ENCODE measurements at places on chromosomes 11 and 22.

DNA sequence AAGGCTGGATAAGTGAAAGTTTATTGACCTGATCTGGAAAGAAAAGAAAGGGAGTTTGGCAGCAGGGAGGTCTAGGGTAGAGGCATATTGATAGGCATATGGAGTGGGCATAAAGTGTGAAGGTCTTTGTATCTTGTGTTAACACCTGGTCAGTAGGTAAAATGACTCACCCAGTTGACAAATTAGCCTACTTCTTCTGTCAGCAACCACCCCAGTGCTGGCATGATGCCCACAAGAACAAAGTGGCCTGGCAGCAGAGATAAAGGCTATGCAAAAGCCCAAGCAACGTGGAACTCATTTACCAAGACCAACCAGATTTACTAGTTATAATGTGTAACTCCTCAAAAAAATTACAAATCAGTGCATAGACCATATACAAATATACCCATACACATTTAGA, 4.9 kb downstream of the OR10A3 start:
- no peak for DNase-seq

GRCh38 chr11:95925011-95925410, 1.1 kb upstream of the MTMR2 start:
- DNase-seq: no peak

- DNase-seq: no peak
These were observed at the start of gene UPB1 for GRCh38 chr22:24494528-24495364. Gene UPB1, plus strand, starts transcription at chr22:24495332. Its CDS starts 72 bp downstream, at chr22:24495404.

DNA sequence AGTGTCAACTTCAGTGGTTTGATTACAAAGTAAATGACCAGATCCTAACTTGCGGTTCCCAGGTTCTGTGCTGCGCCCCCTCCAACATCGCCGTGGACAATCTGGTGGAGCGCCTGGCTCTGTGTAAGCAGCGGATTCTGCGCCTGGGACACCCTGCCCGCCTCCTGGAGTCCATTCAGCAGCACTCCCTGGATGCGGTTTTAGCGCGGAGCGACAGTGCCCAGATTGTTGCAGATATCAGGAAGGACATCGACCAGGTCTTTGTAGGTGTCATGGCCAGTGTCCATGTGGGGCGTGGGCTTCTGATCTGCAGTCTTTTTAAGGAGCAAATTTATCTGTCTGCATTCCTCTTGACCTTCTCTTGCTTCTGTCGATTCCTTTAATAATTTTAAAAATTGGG, 11.1 kb downstream of the IGHMBP2 start:
- DNase-seq: no peak

DNA sequence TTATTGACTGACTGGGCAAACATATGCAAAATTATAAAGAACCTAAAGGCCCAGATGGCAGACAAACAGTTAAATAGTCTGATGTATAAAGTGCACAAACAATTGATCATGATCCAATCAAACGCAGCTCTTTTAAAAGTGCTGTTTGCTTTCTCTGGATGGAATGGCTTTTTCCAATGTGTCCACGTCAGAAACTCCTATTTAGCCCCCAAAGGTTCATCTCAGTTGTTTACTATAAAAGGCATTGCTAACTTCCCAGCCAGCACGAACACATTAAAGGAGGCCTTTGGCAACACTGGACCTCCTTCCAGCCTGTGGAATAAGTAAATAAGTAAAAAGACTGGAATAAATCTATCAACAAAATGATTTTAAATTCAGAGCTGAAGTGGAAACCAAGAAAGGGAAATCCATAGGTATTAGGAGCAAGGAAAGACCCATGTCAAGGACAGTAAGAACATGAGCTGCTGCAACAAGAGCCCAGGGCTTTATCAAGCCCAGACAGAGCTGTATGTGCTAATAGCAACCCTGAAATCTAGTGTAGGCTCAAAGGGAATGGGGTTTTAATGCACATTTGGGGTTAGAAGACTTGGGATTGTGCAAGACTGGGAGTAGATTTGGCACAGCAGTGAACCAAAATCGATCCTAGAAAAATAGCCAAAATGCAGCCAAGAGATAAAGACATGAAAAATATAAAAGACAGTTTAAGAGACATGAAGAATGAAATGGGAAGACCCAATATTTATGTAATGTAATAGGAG, 105.4 kb downstream of the EFCAB6 start:
- DNase-seq: no peak

GRCh38 chr11:119666463-119667131, 62.4 kb downstream of the NECTIN1 start:
- DNase-seq: no peak

GRCh38 chr11:36628765-36629244, 30.8 kb upstream of the RAG2 start:
- no peak for DNase-seq

GRCh38 chr11:117411736-117412135, 84.1 kb downstream of the CEP164 start:
- DNase-seq: no peak

DNA sequence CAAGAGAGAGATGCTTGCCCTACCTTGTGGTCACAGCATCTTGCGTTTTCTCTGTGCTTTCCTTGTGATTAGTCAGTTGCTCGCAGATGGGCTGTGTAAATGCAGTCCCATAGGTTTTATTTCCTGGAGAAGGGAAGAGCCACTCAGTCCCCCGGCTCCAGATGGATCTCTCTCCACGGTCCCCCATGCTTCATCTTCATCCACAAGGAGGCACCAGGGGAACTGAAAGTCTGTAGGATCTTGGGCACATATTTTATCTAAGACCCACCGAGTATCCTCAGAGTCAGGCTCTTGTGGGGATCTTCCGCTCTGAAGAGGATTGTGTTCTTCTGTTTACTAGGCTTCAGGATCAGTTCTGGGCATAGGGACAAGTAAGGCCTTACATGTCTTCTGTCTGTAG, 66.8 kb upstream of the E2F8 start:
- DNase-seq: no peak

GRCh38 chr11:45289369-45289768, 3.2 kb upstream of the SYT13 start:
- no peak for DNase-seq

DNA sequence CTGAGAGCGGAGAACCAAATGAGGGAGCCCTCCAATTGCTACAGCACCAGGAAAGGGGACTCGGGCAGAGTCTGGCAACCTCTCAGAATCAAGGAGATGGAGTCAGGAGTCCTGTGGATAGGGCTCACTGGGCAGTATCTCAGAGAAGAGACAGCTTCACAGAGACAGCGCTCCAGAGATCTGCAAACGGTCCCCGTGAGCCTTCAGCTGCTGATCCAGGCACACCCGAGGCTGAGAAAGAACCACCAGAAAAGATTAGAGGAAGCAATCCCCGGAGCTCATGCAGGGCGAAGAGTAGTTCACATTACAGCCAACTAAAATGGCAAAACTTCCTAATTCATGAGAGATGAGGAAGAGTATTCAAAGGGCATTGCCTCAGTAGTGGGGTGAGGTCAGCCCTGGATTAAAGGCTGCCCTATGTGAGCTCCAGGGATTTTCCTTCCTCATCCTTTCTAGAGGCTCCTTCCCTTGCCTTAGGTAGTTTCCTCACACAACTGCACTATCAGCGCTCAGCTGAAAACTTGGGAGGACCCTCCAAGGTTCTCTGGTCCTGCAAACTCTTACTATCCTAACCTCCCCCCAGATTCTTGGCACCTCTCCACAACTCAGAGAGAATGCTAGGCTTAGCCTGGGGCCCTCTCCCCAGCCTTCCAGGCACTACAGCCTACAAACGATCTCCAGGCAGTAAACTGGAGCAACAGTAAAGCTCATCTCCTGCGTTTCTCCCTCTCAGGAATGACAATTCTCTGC, 23.7 kb downstream of the SCN4B start:
- no peak for DNase-seq

DNA sequence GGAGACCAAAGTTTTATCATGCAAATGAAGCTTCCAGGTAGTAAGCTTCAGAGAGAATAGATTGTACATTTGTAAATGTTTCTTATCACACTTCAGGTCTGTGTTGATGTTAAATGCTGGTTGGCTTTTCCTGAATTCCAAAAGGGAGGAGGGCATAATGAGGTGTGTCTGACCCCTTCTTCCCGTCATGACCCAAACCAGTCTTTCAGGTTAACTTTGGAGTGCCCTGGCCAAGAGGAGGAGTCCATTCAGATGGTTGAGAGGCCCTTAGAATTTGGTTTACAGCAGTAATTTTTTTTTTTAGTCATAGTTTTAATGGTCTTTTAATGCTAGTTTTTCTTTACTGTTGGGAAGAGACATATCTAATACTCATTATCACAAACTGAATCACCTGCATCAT, 2.5 kb downstream of the OR6X1 start:
- no peak for DNase-seq

- DNase-seq: no peak
These were observed 31.5 kb downstream of the CD44 start for GRCh38 chr11:35170503-35170902.
